ENCODE measurements at places on chromosomes 6 and 20.

DNA sequence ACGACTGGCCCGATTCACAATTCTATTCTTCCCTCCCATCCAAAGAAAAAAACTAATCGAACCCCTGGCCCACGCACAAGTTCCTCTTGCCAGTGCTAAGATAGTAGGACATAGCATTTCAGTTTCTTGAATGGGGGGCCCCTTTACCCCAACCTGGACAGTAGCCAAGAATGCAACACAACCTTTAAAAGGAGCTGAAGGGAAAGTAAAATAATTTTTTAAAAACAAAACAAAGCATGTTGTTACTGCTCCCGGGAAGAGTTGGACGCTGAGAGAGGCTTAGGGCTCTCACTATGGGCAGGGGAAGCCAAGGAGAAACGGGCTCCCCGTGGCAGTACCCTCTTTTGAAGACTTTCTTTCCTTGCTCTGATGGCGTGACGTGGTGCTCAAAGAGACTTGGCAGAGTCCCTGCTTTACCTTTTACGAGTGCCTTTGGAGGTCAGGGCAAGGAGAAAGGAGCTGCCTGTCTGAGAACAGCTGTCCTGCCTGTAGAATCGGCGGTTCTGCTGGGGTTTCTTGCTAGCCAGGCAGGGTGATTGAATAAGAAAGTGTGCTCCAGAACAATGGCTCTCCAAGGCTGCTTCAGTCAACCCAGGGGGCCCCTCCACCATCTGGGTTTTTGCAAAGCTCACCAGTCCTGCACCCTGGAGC is 5.8 kb downstream of the TFAP2C start:
- no peak for DNase-seq

GRCh38 chr6:47098570-47098993 is 56.5 kb upstream of the ADGRF1 start:
- DNase-seq = no peak

DNA sequence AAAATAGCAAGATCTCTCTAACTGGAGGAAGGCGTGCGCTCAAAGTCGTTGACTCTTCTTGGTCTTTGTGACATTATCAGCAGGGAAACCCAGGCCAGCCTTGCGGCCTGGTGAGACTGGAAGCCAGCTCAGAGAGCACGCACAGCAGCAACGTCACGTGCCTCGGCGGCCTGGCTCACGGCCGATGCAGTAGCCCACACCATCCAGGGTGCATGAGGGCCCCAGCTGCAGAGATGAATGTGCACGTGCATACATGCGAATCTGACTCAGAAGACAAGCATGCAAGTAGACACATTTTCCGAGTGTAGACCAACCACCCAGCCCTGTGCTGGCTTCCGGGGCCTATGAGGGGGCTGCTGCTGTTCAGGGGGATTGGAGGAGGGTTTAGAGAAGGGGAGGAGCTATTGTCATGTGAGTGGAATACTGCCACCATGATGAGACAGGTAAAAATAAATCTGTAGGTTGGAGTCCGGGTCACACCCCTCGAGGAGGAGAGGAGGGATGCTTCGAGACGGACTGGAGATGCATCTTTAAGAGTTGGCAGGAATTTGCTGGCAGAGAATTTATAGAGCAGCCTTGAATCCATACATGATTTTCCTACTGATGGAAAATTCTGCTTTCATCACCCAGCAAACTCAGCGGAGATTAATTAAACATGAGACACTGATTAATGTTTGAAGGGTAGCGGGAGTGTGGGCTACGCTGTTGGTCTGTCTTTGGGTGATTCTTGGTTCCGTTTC is 388.2 kb downstream of the CDH4 start:
- DNase-seq = no peak

- no peak for DNase-seq
These were observed 24.0 kb downstream of the CMTR1 start for GRCh38 chr6:37456816-37457560.

GRCh38 chr6:37816599-37817375 is 2.7 kb upstream of the ZFAND3 start:
- DNase-seq = no peak

DNA sequence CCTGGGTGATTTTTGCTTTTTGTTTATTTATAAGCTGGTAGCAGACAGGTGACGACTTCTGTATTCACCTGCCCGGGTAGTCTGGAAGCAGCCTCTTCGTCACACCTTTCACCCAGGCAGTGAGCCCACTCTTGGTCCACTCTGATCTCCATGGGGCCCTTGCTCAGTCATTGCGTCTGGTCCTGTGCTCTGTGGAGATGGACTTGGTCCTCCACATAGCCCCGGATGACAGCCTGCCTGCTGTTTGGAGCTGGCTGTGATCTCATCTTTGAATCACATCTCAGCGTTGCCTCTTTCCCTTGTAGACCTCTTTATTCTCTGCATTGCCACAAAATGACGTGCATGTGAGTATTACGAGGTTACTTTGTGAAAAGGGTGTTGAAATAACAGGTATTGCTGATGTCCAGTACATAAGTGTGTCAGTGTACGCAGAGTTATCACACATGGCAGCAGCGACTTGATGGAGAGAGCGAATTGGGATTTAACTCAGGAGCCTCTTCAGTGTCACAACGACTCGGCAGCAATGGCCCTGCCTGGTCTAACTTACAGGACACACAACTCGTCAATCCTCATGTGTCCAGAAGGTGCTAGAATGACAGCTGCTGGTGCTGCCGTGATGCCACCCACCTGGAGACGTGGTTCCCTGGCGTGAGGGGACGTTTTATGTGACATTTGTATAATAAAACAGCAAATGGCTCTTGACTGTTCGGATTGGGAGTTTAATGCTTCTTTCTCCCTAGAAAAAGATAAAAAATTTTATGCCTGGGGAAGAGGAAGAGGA is 24.2 kb upstream of the FRMD1 start:
- DNase-seq = no peak

- no peak for DNase-seq
These were observed 5.5 kb upstream of the SOX4 start for GRCh38 chr6:21587961-21588480.

DNA sequence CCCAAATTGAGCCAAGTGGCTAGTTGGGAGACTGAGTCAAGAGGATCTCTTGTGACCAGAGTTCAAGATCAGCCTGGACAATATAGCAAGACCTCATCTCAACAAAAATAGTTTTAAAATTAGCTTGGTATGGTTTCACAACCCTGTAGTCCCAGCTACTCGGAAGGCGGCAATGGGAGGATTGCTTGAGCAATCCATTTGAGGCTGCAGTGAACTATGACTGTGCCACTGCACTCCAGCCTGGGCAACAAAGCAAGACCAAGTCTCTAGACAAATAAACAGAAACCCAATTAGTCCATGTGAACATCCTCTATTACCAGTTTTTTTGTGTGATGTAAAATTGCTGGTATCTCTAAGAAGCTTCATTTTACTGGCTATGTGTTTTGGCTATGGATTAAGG is 106.2 kb downstream of the TULP4 start:
- DNase-seq = no peak

DNA sequence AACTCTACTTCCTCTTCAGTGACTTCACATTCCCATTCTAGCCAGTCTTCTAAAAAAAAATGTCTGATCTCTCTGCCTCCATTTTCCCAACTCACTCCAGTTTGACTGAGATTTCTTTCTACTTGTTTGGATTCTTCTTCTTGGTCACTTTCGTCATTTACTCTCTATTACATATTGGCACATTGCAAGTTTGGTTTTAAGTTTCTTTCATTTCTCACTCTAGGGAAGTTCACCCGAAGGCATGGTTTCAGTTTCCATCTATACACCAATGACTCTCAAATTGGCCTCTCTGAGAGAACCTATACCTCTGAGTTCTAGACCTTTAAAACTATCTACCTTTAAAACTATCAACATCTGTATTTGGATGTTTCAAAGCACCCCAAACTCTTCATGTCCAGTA is 51.3 kb downstream of the CD109 start:
- DNase-seq = no peak

GRCh38 chr6:40710626-40711330 is 123.6 kb upstream of the LRFN2 start:
- DNase-seq = no peak

GRCh38 chr20:35284992-35285805 is 627 bp upstream of the EIF6 start:
- no peak for DNase-seq

GRCh38 chr6:31639043-31639442 is 13.4 kb downstream of the BAG6 start:
- no peak for DNase-seq

DNA sequence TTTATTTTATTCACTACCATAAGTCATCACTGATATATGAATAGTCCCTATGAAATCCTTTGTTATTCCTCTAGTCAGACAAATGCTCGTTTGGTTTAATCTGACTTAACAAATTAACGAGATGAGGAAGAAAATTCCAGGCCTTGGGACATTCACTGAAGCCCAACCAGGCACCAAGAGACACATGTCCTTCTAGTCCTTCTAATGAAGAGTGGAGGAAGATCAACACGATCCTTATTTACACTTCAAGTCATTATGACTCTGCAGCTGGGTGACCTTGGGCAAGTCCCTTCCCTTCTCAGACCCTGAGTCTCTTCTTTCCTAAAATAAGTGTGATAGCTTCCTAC is 117.5 kb downstream of the CEBPB start:
- DNase-seq = no peak

DNA sequence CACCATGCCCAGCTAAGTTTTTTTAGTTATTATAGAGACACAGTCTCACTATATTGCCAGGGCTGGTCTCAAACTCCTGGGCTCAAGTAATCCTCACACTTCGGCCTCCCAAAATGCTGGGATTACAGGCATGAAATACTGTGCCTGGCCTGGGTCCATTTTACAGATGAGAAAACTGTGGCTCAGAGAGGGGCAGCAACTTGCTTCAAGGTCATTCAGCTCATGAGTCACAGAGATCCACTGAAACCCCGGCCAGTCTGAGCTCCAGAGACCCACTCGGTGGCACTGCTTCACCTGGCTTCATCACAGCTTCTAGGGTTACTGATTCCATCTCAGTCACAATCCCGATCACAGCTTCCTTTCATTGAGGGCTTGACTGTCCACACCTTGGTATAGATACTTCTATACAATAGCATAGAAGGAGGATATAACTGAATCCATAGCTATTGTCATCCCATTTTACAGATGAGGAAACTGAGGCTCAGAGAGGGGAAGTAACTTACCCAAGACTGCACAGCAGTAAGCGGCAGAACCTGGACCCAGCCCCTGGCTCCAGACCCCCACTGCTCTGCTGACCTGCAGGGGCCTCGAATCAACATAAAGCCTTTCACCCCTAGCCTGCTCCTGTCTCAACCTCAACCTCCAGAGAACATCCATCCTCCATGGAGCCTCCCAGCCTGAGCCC is 11.8 kb downstream of the NOL4L start:
- no peak for DNase-seq

GRCh38 chr6:125952764-125953501 is 3.6 kb upstream of the HINT3 start:
- DNase-seq = no peak

- no peak for DNase-seq
These were observed 91.3 kb upstream of the SLC35B3 start for GRCh38 chr6:8526624-8527023.

GRCh38 chr20:30816182-30816645 is 441.2 kb upstream of the DEFB115 start:
- no peak for DNase-seq

DNA sequence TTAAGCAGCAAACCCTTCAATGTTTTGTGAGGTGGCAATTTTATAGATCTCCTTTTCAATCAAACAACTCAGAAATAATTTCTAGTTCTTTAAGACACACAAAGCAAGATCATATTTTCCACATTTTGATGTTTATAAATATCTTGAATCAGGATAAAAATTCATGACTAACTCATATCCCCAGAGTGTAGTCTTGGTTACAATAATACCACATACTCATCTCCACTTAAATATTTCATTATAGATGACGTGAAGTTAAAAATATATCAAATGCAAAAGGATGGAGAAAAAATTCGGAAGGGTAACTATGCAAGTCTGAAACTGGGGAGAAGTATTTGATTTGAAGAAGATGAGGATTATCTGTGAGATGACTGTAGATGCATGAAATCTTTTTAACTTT is 59.8 kb upstream of the HIVEP1 start:
- DNase-seq = no peak

- no peak for DNase-seq
These were observed 147.4 kb downstream of the FOXC1 start for GRCh38 chr6:1757131-1757530.

DNA sequence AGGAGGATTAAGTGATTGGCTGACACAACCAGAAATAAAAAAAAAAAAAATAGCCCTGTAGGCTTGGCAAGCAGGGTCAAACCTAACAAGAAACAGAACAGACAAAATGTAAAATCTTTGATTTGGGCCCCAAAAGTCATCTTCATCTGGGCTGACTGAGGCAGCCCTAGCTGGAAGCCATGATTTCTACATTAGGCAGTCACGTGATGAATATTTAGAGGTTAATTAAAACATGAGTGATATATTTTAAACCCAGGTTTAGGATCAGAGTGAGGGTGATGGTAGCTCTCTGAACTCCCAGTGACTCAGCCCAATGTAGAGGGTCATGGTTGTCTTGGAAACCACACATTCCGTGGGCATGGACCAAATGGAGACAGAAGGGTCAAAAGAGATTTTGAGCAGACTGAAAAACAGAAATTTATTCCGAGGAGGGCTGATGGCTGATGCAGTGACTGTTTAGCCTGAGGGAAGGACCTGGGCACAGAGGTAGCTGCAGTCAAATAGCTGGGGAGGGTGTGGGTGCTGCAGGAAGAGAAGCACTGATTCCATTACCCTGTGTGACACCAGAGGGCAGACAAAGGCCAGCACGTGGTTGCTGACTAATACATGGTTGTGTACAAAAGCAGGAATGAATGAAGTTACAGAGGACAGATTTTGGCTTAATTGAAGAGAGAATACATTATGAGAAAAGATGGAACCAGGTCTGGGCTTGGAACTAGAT is 573.1 kb upstream of the CHD6 start:
- DNase-seq = no peak

DNA sequence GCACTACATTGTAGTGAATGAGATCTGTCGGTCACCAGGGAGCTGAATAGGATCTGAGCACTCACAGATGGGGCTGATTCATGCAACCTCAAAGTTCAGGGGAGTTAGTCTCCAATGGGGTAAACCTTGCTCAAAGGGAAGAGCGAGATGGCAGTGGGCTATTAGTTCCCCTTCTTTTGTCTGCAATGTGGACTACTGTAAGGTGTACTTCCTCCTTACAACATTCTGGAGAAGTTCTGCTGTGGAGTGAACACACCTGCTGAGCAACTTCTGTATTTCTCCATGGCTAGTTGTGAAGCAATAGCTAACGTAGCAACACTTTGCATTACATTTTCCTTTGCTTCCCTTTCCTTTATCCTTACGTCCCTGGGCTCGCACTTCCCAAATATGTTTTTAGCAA is 134.3 kb upstream of the B3GAT2 start:
- DNase-seq = no peak

All from cortex of kidney (tissue), 1 donor.